Stimulated activated naive CD8-positive, alpha-beta T cell treated with anti-CD3 and anti-CD28 coated beads, Interleukin-15, amount 100 ng/mL, for 72 hours (primary cell): ENCODE measurements at places on chromosomes 12 and 14.
A peak's percentile ranks its signal among the peaks of the same experiment; 100 is the strongest.

GRCh38 chr12:121238604-121239350 is 28.8 kb downstream of the P2RX4 start:
- DNase-seq, result no peak

- peak; percentile 58 for DNase-seq
Measured at GRCh38 chr14:100383727-100384158, 60.6 kb downstream of the SLC25A47 start.

DNA sequence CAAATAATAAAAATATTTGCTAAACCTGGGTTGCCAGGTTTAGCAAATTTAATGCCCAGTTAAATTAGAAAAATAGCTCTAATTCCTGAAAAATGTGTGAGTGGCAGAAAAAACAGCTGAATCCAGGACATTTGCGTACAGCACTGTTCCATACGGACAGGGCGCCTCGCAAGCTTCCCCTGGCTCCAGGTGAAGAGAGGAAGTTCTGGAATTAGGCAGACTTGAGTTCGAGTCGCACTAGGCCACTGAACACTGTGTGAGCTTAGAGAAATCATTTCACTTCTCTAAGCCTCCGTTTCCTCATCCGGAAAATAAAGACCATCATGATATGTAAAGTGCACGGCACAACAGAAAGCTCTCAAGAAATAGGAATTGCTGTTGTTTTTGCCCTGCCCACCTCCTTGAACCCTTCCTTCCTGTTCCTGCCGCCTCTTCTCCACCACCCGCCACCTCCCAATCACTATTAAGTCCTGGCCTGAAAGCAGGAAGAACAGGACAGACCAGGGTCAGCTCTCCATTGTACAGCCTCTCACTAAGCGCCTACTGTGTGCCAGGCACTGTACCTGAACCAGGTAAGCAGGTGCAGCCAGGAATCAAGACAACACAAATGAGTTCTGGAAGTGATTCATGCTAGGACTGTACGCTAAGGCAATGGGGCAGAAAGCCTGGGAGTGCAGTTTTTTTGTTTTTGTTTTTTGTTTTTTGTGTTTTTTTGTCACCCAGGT is 763 bp upstream of the PHETA1 start:
- DNase-seq, result no peak

- DNase-seq, result no peak
Measured at GRCh38 chr14:77106666-77107065, 8.6 kb downstream of the CIPC start.
